ENCODE measurements at places on chromosomes 7 and 10.

DNA sequence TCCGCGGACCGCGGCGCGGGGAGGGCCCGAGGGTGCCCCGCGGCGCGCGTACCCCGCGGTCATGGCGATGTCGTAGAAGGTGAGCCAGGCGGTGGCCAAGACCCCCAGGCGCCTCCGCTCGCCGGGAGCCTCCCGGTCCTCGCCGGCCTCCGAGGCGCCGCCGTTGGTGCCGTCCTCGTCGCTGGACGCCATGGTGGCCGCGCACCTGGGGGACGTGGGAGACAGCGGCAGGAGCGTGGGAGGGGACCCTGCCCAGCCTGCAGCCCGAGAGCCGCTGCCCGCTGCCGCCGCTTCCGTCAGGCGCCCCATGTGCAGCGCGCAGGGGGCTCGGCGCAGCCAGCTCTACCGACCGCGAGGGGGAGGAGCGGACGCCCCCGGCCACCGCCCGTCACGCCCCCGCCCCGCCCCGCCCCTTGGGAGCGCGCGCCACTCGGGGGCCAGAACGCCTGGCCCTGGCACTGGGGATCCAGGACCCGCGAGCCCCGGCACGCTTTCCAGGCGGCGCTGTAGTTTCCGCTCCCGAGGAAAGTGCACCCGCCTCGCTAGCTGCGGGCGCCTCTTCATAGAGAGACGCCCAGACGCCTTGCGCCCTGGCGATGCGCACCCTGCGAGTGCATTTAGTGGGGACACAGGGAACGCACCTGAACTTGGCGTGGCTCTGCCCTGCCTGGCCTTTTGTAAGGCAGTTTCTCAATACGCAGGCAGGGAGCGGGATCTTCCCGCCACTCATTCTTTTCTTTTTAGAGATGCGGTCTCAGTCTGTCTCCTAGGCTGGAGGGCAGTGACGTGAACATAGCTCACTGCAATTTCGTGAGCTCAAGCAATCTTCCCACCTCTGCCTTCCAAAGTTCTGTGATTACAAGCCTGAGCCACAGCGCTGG lies at the start of gene HACD1:
HACD1 (minus strand) TSS at position 344 of the 881 bp plus-strand sequence; CDS start at position 309, 35 bp downstream.
- DNase-seq, result peak; percentile 35

- DNase-seq, result peak; percentile 54
Measured at GRCh38 chr7:23893942-23894891, 184.2 kb downstream of the STK31 start.

DNA sequence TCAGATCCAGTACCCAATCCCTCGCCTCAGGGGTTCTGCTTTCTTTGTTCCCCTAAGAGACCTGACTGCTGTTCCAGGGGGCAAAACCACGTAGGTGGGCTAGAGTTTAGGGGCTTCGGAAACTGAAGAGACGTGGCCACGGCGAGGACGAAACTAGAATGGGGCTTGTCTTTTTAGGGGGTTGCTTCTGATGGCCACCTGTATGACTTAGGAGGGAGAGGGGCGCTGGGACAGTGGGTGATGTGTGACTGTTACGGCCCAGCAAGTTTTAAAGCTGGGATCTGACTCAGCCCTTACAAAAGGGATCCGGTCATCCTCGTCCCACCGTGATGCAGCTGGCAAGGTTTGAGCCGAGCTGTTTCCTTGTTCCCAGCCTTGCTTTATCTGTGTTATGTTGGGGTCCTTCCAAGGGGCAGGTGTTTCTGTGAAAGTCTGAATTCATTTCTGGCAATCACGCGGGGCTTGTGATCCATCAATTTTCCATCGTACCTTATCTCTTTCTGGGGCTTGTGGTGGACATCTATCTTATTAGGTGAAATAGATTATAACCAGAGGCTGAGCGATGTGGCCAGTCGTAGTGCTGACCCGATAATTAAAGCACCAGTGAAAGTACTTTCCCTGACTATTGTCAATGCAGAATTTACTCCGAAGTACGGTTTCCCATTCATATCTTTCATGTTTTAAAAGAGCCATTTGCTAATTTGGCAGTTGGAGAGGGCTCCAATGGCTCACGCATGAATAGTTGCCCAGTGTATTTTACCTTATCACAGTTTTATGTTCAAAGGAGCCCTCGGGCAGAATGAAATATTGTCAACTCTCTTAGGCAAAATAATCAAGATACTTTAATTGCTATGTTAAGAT lies 830 bp downstream of the MET start:
- no peak for DNase-seq

DNA sequence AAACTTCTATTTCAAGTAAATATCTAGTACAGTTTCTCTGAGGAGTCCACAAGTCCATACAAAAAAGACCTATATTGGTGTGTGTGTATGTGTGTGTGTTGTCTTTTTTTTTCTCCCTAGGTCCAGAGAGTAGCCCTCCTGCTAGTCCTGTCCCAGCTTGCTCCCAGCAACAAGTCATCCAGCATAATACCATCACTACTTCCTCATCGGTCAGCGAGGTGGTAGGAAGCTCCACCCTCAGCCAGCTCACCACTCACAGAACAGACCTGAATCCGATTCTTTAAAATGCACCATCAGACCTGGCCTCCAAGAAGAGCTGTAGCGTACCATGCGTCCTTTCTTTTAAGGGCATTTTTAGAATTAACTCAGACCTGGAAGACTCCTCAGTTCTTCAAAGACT lies 139.1 kb downstream of the TRIL start:
- DNase-seq, result no peak

- DNase-seq, result no peak
Measured at GRCh38 chr10:49076741-49077521, 38.4 kb downstream of the VSTM4 start.

GRCh38 chr10:5168897-5169420 lies 16.0 kb downstream of the AKR1C8 start:
- DNase-seq, result peak; percentile 30

- no peak for DNase-seq
Measured at GRCh38 chr7:135248546-135248945, 14.9 kb downstream of the STRA8 start.

DNA sequence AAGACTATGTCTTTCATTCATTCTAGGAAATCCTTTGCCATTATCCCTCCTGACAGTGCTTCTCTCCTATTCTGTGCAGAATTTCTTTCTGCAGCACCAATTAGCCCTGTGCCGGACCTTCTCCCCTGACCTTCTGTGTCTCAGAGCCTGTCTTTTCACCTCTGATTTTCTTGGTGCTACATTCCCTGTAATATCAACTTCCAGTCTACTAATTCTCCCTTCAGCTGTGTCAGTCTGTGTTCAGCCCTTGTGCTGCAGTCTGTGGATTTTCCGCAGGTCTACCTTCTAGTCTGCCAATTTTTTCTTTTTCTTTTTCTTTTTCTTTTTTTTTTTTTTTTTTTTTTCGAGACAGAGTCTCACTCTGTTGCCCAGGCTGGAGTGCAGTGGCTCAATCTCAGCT lies 115.8 kb downstream of the ELFN1 start:
- no peak for DNase-seq

- no peak for DNase-seq
Measured at GRCh38 chr10:71337219-71337701, 18.2 kb downstream of the SLC29A3 start.

DNA sequence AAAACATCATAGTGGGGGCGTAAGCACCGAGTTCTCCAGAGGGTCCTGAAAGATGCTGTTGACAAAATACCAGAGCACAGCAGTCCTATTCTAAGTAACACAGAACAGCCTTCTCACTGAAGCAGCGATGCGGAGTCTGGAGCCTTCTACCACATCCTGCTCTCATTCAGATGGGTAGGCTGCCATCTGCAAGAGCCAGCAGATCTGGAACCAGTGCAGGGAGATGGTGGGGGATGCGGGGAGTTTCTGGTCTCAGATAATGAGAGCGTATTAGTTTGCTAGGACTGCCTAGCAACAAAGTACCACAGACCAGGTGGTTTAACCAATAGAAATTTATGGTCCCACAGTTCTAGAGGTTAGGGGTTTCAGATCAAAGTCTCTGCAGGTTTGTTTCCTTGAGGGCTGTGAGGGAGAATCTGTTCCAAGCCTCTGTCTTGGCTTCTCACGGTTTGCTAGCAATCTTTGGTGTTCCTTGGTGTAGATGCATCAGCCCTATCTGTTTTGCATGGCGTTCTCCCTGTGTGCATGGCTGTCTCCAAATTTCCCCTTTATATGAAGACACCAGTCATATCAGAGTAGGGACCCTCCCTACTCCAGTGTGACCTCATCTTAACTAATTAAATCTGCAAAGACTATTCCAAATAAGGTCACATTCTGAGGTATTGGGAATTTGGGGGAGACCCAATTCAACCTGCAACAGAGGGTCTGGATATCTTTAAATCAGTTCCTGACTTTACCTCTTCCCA lies 52.0 kb upstream of the STEAP1B start:
- no peak for DNase-seq

GRCh38 chr7:294440-295154 lies 4.6 kb downstream of the FOXL3 start:
- no peak for DNase-seq
